ENCODE measurements at places on chromosomes 13 and 19.

- no peak for DNase-seq
Observed at GRCh38 chr13:33934951-33935371, 117.0 kb downstream of the RFC3 start.

DNA sequence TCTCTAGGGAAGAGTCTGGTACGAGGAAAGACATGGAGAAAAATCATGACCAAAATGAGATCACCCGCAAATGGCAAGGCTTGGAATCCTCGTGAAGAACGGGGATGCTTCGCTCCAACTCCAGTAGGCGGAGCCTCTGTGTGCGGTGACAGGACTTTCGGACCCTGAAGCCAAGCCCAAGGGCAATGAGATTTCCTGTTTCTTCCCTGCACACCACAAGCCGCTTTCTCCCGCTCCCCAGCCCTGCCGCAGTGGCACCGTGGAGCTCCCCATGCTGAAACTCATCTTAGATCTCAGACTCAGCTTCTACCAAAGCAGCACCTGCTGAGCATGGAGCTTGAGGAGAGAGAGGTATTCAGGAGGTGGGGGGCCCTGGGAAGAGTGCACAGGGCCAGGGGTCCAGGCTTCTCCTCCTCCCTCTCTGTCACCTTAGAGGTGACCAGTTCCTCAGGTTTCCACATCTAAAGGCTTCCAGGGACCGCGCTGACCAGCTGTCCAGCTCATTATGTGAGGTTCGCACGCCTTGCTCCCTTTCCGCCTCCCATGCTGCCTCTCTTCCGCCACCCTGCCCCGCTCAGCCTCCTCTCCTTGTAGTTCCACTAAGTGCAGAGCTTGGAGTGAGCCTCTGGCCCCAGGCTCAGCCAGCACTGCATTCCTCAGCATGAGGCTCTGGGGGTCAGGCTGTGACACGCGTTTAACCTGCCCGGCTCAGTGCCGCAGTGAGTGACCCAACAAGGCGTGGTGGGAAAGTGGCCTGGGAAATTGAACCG lies 153.8 kb upstream of the SOX1 start:
- no peak for DNase-seq

GRCh38 chr13:99042521-99043250 lies 64.8 kb upstream of the DOCK9 start:
- no peak for DNase-seq

DNA sequence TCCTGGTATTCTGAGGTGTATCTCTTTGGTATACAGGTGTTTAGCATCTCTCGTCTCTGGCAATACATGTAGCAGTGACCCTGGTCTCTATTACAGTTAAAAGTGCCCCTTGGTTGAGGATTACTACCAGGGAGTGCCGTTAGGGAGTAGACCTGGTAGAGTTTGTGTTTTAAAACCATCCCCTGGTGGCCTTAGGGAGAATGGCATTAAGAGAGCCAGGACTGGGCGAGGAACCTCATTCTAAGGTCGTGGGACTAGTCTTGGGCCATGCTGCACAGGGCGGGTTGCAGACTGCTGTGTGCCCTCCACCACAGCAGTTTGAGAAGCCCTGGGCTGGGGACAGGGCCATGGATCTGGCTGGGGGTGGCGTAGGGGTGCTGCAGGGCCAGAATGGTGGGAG lies 35.0 kb downstream of the B3GLCT start:
- peak; percentile 67 for DNase-seq

GRCh38 chr13:76293346-76293745 lies 592.9 kb downstream of the KCTD12 start:
- no peak for DNase-seq

DNA sequence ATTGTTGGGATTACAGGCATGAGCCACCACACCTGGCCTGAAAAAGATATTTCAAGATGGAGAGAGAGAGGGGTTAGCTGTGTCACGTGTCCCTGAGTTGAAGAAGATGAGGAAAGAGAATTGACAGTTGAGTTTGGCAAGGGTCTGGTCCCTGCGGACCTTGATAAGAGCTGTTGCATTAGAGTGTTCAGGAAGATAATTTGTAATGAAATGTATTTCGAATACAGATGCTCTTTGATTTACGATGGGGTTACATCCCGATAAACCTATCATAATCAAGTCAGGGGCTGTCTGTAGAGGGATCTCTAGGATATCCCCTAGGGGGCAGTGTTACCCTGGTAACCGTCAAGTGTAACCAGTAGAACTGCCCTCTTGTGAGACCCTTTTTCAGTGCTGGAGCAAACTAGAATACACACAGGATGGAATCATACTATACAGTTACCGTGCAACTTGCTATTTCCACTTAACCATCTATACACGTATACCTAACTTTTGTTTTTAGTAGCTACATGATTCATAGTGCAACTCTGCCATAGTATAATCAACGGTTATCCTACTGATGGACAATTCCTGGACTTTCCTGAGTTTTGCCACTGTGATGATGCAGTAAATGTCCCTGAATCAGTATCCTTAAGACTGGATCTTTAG lies 1.5 kb upstream of the ELOF1 start:
- DNase-seq: peak; percentile 63

DNA sequence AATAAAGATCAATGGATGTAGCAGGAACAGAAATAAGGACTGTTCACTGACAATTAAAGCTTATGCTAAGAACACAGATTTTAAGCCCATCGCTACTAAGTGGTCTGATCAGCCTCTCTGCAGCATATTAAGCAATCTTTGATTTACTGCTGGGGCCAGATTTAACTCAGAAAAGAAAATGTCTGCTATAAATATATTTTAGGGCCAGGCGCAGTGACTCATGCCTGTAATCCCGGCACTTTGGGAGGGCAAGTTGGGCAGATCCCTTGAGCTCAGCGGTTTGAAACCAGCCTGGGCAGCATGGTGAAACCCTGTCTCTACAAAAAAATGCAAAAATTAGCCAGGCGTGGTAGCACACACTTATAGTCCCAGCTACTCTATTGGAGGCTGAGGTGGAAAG lies 43.0 kb downstream of the METTL21C start:
- no peak for DNase-seq

GRCh38 chr13:21986602-21987001 lies 315.7 kb downstream of the FGF9 start:
- no peak for DNase-seq

- DNase-seq: no peak
Observed at GRCh38 chr13:52599037-52599847, 43.0 kb upstream of the HNRNPA1L2 start.

GRCh38 chr19:43668406-43669109 lies 1.4 kb downstream of the PLAUR start:
- peak; percentile 100 for DNase-seq

- DNase-seq: no peak
Observed at GRCh38 chr13:108056278-108056677, 159.1 kb downstream of the LIG4 start.

- DNase-seq: no peak
Observed at GRCh38 chr19:15210323-15210781, 9.6 kb upstream of the NOTCH3 start.

GRCh38 chr19:47370045-47370611 lies 21.0 kb downstream of the DHX34 start:
- DNase-seq: no peak

DNA sequence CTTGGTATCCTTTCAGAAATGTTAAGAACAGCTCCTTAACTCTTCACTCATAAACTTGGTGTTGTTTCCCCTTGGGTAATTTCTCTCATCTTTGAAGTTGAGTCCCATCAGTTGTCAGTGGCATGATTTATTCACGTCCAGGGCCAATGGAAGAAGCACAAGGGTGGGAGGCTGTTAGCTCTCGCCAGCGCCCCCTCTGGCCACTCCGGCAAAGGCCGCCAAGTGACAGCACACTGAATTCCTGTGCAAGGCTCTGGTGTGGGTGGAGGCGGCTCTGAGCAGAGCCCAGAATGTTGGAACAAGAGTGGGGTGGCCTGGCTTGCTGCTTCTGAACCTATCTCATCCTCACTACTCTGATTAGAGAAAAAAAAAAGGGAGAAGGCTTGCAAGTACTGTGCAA lies 13.1 kb upstream of the MEDAG start:
- peak; percentile 88 for DNase-seq

- DNase-seq: no peak
Observed at GRCh38 chr13:42102961-42103865, 54.8 kb downstream of the DGKH start.

DNA sequence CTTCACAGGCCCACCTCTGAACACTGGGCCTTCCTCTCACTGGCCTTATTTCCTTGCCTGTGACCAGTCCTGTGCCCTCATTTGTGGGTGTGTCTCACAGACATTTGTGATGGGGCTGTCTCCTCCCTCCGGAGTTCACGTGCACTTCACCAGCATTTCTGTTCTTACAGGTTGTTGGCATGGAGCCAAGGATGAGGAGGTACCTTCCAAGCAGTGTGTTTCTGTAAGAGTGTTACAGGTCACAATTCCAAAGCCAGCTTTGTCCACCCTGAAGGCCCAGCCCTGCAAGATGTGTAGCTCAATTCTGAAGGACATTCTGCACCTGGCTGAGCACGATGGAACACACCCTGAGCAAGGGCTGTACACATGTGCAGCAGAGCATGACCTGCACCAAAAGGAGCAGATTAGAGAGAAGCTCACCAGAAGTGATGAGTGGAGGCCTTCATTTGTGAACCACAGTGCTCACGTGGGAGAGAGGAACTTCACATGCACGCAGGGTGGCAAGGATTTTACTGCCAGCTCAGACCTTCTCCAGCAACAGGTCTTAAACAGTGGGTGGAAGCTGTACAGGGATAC lies 8.1 kb downstream of the ZNF749 start:
- no peak for DNase-seq

DNA sequence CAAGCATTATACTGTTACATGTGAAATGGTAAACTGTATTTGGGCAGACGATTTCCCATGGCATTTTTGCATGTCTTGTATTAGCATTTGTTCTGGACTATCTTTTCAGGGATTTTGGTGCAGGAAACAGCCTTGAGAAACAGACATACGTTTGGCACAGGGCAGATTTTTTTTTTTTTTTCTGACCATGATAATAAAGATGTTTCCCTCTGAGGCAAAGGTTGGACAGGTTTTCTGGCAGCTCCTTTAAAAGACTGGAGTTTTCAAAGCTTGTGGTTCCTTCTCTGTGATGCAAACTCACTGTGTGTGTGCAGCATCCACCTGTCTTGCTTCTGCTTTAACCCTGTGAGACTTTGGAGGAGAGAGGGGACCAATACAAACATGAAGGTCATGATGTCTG lies 63.0 kb downstream of the NBEA start:
- no peak for DNase-seq

GRCh38 chr13:24228852-24229458 lies 68.4 kb downstream of the SPATA13 start:
- peak; percentile 92 for DNase-seq

GRCh38 chr19:33400856-33401682 lies 27.6 kb downstream of the CEBPG start:
- DNase-seq: no peak

DNA sequence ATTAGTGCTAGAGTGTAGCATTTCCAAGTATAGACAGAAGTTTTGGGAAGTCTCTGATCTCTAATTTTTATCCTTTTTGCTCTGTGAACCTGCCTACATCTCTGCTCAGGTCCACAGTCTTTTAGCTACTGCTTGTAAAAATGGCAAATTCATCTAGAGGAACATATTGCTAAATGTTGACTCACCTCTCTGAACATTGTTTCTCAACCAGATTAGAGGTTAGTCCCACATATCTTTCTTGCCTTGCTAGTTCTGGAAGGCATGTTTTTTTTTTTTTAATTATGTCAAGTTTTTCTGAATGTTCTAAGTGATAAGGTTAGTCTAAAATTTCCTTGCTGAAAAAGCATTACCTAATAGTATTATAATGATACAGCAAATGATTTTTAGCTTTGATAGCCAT lies 2889.6 kb upstream of the PCDH20 start:
- no peak for DNase-seq

GRCh38 chr19:16197188-16197621 lies 506 bp upstream of the AP1M1 start:
- no peak for DNase-seq

GRCh38 chr13:42035905-42036521 lies 12.4 kb upstream of the DGKH start:
- no peak for DNase-seq

- DNase-seq: no peak
Observed at GRCh38 chr19:57708641-57709361, at the start of gene ZNF154. ZNF154 (minus strand) TSS chr19:57709204; CDS start chr19:57708971, 233 bp downstream.

All from HT-29 (cell line).